DND-41 (cell line): ENCODE measurements at places on chromosomes 11 and 22.

DNA sequence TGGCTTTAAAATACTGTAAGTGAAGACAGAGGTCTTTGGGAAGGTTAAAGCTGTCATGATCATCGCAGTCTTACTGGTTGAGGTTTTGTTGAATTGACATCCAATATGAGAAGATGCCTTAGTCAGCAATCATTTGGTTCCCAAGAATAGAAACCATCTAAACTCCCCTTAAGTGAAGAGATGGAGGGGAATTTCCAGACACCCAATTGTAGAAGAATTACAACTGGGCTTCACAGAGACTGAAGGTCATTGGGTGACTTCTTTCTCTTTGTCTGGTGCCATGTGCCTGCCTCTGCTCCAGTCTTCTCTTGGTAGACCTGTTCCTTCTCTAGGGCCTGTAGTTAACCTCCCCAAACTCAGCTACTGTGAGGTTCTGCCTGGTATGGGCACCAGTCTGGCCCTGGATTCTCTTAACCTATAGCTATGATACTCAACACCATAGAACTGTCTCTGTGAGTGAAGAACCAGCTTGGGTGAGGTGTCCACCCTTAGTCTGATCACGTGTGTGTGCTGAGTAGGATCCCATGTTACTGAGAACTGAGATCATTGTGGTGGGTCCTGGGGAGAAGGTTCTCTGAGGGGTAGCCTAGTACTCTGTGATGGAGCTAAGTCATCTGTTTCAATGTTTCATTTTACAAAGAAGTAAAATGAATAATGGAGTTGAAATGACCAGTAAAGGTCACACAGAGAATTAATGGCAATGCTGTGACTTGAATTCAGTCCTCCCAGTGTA lies 182.5 kb downstream of the CSNK2A3 start:
- H3K36me3 ChIP-seq, result no peaks in the 10 kb centered on the region
- H3K4me1 ChIP-seq, result no peaks in the 10 kb centered on the region
- no peak overlapping the region for H3K4me3 ChIP-seq
- peaks cover 14% of the 10 kb centered on the region for H3K27me3 ChIP-seq
- DNase-seq, result no peak
- H3K27ac ChIP-seq, result no peak overlapping the region

DNA sequence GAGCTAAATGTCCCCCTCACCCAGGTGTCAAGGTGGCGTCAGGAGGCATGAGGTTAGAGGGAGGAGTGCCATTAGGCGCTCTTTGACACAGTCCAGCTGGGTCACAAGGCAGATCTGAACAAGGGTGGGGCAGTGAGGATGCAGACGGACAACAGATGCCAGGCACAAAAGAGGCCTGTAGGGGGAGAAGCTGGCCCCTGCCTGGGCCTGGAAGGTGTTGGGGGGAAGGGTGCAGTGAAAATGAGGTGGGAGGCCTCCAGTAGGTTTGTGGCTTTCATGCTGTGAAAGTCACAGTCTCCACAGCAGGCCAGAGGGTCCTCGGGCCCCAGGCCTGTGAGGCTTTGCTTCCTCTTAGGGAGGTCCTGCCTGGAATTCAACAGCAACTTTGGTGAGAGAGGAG lies 85.0 kb upstream of the PLET1 start:
- H3K36me3 ChIP-seq, result no peaks in the 10 kb centered on the region
- H3K27ac ChIP-seq, result no peak overlapping the region
- no peaks in the 10 kb centered on the region for H3K4me1 ChIP-seq
- H3K4me3 ChIP-seq, result no peak overlapping the region
- DNase-seq, result peak; percentile 28
- no peaks in the 10 kb centered on the region for H3K27me3 ChIP-seq

DNA sequence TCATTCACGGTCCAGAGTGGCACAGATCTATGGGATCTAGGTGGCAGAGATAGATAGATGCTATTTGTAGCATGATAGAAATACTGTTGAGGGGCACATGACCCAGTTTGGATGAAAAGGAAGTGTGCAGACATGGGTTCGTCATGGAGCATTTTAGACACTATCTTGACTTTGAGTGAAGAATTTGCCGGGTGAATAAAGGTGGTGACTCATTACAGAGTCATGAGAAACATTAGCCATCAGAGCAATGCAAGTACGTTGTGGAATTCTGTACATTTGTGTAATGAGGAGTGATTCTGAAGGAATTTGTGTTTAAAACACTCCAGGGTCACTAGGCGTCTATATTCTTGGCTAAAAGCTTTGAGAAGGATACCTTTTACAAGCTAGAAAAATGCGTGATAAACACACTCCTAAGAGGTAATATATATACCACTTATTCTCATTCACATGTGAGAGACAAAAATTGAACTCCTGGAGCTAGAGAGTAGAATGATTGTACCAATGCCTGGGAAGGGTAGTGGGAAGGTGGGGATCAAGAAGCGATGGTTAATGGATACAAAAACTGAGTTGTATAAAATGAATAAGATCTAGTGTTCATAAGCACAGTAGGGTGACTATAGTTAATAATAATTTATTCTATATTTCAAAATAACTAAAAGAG lies 593.7 kb upstream of the LUZP2 start:
- H3K4me3 ChIP-seq, result no peak overlapping the region
- H3K27ac ChIP-seq, result no peak overlapping the region
- H3K4me1 ChIP-seq, result no peaks in the 10 kb centered on the region
- no peaks in the 10 kb centered on the region for H3K36me3 ChIP-seq

DNA sequence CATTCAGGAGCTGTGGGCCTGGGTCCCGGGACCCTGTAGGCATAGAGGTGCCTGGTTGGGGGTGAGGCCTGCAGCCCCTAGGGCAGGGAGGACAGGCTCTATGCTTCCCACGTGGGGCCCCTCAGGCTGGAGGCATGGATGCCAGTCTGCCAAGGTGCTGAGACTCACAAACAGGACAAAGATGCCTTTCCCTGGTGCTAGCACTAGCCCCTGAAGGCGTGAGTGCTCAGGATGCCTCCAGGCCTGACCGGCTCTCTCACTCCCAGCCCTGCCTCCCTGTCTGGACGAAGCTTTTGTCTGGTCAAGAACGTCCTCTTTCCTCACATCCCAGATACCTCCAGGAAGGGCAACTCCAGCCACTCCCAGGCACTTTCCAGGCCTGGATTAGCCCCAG lies 2.1 kb downstream of the CDC42BPG start:
- H3K27me3 ChIP-seq, result peaks cover 12% of the 10 kb centered on the region
- DNase-seq, result no peak
- peaks cover 16% of the 10 kb centered on the region for H3K4me1 ChIP-seq
- no peak overlapping the region for H3K4me3 ChIP-seq
- no peaks in the 10 kb centered on the region for H3K36me3 ChIP-seq

DNA sequence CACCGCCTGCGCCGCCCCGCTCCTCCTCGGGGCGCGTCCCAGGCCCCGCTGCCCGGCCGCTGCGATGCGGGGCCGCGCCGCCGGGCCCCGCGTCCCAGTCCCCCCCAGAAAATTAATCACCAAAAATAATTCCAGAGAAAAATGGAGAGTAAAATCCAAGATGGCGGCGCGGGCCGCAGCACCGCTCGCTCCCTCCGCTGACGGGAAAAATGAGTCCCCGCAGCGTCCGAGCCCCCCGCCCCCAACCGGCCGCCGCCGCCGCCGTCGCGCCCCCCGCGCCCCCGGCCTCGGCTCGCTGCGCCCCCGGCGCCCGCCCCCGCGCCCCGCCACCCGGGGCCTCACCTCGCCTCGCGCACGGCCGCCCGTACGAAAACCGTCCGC lies at the start of gene KMT5B:
Gene KMT5B, minus strand, starts transcription at position 162 of the 381 bp plus-strand sequence. CDS start 23,220 bp downstream, outside the sequence.
- H3K4me1 ChIP-seq, result peaks cover 41% of the 10 kb centered on the region
- H3K36me3 ChIP-seq, result no peaks in the 10 kb centered on the region; the same call in 1 of the 2 replicates
- no peaks in the 10 kb centered on the region for H3K27me3 ChIP-seq
- peak within 1 kb of the TSS; percentile 95 for H3K4me3 ChIP-seq
- H3K27ac ChIP-seq, result peak within 1 kb of the TSS; percentile 91
- DNase-seq, result no peak

GRCh38 chr11:93850594-93851018 lies at the start of gene VSTM5:
TSS of gene VSTM5 (minus strand) at chr11:93850618. CDS start at chr11:93850502, 116 bp downstream.
- no peaks in the 10 kb centered on the region for H3K27me3 ChIP-seq
- H3K36me3 ChIP-seq, result no peaks in the 10 kb centered on the region
- H3K27ac ChIP-seq, result no peak within 1 kb of the TSS

DNA sequence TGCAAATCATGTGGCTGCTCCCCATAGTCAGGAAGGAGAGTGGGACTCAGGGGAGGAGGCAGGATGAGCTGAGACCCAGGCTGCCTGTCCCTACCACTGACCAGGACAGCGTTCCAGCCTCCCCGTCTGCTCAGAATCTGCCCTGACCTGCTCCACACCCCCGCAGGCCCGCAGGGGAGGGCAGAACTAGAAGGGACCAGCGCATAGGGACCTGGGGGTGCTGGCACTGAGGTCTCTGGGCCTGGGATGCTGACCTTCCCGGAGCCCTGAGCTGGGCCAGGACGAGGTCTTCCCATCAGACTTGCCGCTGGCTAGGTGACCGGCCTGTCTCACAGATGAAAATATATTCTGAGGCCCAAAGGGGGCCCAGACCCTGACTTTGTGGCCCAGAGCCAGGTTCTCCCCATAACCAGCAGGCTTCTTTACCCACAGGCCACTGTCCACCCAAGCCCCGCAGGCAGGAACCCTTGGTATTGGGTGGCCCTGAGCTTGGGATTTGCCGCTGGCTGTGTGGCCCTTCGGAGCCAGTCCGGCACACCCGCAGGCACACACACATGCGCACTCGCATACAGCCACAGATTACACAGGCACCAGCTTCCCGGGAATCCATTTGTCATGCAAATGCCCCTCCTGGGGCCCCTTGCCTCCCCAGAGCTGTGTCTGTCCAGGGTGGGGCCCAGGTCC lies 13.8 kb upstream of the PIM3 start:
- no peaks in the 10 kb centered on the region for H3K36me3 ChIP-seq
- no peak overlapping the region for H3K27ac ChIP-seq
- no peak for DNase-seq

DNA sequence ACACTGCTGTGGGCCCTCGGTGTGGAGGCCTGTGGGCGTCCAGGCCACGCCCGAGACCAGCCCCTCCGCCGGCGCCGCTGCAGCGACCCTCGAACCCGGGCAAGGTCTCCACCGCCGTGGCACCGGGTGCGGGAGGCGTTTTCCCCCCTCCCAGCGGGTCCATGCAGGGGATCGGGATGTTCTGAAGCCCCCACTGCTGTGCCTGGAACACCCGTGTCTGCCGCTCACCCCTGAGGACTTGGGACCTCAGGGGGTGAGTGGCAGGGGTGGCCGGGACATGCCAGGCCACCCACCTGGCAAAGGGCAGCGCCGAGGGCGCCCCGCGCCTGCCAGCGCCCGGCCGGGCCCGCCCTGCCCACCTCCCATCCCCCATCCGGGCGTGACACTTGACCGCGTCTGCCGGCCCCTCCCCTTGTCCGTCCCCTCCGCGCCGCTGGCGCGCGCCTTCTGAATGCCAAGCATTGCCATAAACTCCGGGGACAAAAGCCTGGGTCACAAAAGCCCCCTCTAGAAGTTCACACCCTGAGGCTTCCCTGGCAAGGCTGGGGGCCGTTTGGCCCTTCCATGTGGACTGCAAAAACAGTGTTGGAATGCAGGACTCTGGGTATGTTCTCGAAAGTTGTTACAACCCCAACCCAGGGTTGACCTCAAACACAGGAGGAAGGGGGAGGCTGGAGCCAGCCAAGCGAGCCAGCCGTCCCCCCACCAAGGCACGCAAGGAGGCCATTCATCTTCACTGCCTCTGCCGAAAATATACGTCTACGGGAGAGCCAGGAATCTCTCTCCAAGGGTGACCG lies 819 bp upstream of the KCNQ1OT1 start:
- peak overlapping the region; percentile 85 for H3K27ac ChIP-seq
- H3K27me3 ChIP-seq, result no peaks in the 10 kb centered on the region
- H3K4me3 ChIP-seq, result peak overlapping the region; percentile 42; the same call in 1 of the 2 replicates
- H3K4me1 ChIP-seq, result peaks cover 36% of the 10 kb centered on the region
- DNase-seq, result peak; percentile 31
- no peaks in the 10 kb centered on the region; the same call in 1 of the 2 replicates for H3K36me3 ChIP-seq

DNA sequence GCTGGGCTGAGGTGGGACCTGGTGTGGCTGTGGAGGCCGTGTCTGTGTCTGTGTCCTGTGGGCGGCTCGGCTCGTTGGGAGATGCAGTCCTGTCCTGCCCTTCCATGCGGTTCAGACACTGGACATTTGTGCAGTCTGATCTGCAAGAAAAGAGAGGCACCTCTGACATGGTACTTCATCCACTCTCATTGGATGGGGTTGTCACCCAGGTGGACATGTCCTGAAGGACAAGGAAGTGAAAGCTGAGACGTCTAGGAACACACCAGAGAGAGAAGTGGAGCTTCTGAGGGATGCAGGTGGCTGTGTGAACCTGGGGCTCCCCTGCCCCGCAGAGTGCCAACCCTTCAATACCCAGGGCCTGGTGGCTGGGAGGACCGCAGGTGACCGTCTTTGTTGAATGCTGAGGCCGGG lies 18.4 kb downstream of the TBX1 start:
- no peaks in the 10 kb centered on the region for H3K27me3 ChIP-seq
- no peak overlapping the region for H3K4me3 ChIP-seq
- no peak overlapping the region for H3K27ac ChIP-seq
- H3K4me1 ChIP-seq, result peaks cover 4% of the 10 kb centered on the region; the same call in 1 of the 2 replicates
- DNase-seq, result no peak

DNA sequence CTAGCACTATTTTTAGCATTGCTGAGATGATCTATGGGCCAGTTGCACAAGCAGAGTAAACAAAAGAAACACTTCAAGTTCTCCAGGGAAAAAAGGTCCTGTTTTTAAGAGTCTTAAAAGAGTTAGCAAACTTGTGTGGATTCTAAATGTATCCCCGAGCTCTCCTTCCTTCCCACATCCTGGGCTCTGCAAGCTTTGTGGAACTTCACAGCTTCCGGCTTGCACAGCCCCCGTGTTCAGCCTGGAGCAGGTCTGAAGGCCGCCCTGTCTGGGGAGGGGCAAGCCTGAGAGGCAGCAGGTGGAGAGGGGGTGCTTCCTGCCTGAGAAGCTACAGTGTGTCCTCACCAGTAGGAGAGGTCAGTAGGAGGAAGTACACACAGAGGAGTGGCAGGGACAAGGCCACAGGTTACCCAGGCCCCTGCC lies 35.1 kb upstream of the SUSD2 start:
- no peak overlapping the region for H3K4me3 ChIP-seq
- peaks cover 62% of the 10 kb centered on the region for H3K36me3 ChIP-seq
- no peaks in the 10 kb centered on the region for H3K27me3 ChIP-seq
- no peaks in the 10 kb centered on the region for H3K4me1 ChIP-seq
- H3K27ac ChIP-seq, result no peak overlapping the region

GRCh38 chr22:35264986-35265385 lies 7.7 kb downstream of the HMGXB4 start:
- H3K4me3 ChIP-seq, result no peak overlapping the region
- no peaks in the 10 kb centered on the region for H3K27me3 ChIP-seq
- H3K36me3 ChIP-seq, result peaks cover 86% of the 10 kb centered on the region
- DNase-seq, result no peak
